ENCODE measurements at places on chromosomes 7 and 10.

DNA sequence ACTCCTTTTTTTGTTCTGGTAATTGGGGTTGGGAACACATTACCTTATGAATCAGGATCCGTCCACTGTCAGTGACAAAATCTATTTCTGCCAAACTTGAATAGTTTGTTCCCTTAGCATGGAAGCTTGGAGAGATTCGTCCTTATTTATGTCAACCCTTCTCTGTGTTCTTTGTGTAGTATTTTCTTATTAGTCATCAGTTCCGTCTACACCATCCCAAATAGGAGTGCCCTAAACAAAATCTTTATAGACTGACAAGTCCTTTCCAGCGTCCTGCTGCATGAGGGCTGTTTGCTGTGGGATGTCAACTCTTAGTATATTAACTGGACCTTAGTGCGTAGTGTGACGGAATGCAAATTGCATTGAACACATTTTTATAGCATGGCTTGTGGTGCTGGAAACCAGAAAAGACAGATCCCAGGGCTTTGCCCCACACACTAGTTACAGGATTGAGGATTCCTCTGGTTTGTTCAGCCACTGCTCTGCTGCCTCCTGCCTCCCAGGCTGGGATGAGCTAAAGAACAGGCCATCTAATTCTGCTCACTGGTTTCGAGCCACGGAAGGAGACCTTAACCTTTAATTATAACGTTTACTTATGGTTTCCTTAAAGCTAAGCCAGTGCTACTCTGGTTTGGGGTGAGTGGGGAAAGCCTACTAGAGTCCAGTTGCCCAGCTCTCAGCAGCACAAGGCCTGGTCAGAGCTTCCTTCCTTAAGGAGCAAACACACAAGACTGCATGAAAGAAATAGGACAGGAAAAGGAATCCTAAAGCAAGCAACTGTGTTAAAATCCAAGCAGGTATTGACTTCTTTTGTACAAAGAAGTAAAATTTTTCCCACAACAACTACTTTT, 194.4 kb downstream of the CCSER2 start:
- DNase-seq, result no peak

GRCh38 chr7:82396343-82396742, 47.2 kb downstream of the CACNA2D1 start:
- no peak for DNase-seq

DNA sequence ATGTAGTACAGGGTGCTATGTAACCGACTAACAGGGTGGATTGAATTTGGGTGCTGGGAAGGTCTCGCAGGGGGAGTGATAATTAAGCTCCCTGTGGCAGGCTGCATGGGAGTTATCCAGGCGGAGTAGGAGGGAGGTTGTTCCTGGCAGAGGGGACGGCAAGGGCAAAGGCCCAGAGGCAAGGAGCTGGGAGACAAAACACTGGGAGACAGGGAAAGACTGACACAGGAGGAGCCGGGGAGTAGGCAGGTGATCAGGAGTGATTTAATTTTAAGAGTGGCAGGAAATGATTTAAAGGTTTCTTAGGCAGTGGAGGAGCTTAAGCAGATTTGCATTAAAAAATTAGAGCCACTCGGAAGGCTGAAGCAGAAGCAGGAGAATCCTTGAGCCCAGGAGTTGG, 40.7 kb upstream of the LEP start:
- no peak for DNase-seq

GRCh38 chr10:5461203-5461588, 38.2 kb downstream of the CALML5 start:
- no peak for DNase-seq

DNA sequence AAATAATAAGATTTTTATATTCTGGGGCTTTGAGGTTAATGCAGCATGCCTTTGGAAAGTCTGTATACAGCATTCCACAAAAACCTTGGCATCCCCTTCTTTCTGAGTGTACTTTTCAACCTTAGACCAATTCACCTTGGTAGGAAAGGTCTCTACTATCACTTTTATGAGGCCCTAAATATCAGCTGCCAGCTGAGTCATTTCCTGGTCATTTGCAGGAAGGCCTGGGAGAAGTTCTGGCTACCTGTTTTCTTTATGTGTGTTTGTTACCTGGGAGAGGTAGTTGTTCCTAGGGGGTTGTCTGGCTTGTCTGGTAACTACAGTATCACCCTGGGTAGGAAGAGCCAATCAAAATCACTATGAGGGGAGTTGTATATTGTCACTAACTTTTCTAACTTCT, 4.1 kb downstream of the SPAM1 start:
- no peak for DNase-seq

- no peak for DNase-seq
These were observed 191.8 kb downstream of the ADARB2 start for GRCh38 chr10:1545524-1545923.

- DNase-seq, result no peak
These were observed 195.8 kb upstream of the NEBL start for GRCh38 chr10:21092683-21093524.

DNA sequence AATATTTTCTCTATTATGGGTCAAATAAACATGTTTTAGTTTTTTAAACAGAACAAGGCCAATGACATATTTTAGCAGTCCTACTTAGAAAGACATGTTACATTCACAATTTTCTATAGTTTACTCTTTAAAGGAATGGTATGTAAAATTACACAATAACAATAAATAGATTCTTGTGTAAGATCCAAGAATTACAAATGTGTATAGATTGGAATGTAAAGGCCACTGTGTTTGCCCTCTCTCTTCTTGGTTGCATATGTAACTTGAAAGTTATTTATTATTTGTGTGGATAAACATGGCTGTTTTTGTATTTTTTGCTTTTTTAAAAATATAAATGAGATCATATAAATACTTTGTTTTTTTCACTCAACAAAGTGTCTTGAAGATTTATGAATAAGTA, 979.3 kb upstream of the CELF2 start:
- no peak for DNase-seq

DNA sequence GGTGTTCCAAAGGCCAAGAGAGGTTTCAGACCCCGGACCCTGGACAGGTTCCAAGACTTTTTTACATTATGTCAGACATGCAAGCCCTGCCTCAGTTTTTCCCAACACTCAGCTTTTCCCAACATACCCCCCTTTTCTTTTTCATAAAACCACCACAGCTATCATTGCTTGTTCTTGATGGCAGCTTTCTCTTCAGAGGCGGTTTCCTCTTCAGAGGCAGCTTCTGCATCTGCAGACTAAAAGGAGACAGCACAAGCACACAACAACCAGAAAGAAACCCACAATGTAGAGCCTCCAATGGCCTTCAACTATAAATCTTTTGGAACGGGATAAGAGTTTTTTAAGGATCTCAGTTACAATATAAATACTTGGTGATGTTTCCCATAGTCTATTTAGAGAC, 19.3 kb downstream of the GIMAP6 start:
- no peak for DNase-seq

GRCh38 chr7:158549176-158549615, 38.4 kb downstream of the PTPRN2 start:
- no peak for DNase-seq

GRCh38 chr7:17584822-17585221, 286.4 kb downstream of the AHR start:
- DNase-seq, result no peak

DNA sequence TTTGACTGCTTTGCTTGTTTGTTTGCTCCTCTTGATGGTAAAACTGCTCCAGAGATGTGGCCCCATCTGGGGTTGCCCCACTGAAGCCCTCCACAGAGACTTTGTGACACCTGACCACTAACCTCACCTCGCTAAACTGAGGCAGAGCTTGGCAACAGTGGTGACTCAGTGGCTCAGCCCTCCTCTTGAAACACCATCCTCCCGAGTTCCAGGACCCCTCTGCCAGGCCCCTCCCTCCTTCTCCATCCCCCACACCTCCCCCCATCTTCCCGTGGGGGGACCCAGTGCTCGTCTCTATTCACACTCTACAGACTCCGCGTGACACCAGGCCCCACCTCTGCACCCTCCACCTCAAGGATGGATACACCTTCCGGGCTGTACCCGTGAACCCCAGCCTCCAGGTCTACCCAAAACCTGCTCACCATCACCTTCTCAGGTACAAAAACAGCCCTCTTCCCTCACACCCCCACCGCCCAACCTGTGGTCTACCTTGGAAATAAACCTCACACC, 19.0 kb upstream of the RET start:
- no peak for DNase-seq

- DNase-seq, result peak; percentile 68
These were observed at the start of gene FBXW4 for GRCh38 chr10:101694674-101695403. TSS of gene FBXW4 (minus strand) at chr10:101695170. CDS start at chr10:101695105, 65 bp downstream.

GRCh38 chr10:101066146-101066895, 4.5 kb downstream of the KAZALD1 start:
- DNase-seq, result no peak

DNA sequence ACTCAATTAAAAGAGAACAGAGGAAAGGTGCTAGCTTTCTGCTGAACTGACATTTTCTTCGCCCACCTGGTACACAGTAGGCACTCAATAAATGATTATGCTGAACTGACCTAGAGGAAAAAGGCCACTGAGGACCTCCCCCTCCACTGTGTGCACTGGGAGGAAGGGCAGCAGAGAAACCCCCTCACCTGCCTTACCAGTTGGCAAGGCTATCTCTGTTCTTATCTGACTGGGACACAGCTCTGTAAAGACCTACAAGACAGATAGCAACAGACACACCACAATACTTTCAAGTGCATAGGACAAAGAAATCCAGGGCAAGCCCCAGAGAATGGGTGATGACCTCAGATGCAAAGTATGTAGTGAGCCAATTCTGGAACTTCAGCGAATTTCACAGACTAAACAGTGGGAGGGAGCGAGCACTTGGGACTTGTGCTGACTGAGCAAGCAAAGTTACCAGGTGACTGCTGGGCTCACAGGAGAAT, 30.4 kb downstream of the PDLIM1 start:
- DNase-seq, result no peak

DNA sequence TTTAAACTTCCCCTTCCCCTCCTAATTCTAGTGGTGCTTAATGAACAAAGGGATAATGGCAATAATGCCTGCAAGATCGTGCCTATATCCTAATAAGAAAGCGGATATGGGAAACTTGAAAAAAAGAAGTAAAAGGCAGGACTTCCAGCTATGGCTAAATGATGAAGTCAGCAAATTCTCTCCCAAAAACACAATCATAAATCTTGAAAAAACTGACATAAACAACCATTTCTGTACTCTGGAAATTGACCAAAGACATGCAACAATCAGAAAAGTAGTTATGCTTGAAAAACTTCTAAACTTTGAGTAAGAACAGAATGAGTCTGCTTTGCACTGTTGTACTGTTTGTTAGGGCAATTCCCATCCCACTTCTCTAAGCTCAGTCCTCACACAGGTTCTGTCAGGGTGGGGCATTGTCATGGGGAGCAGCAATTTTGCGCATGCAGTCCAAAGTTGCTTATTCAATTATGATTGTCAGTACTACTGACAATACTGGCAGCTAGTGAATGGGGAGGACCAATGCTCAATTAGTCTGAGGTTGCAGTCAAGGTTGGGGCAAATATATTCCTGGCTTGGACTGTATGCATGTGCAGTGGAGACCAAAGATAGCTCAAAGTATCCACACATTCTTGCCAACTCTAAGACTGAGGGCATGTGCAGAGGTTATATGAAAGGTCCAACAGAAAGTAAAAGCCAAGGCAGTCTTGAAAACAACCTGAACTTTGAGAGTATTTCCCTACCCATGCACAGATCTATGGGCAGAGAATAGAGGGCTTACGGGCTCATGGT, 34.1 kb upstream of the ARHGAP22 start:
- DNase-seq, result no peak

DNA sequence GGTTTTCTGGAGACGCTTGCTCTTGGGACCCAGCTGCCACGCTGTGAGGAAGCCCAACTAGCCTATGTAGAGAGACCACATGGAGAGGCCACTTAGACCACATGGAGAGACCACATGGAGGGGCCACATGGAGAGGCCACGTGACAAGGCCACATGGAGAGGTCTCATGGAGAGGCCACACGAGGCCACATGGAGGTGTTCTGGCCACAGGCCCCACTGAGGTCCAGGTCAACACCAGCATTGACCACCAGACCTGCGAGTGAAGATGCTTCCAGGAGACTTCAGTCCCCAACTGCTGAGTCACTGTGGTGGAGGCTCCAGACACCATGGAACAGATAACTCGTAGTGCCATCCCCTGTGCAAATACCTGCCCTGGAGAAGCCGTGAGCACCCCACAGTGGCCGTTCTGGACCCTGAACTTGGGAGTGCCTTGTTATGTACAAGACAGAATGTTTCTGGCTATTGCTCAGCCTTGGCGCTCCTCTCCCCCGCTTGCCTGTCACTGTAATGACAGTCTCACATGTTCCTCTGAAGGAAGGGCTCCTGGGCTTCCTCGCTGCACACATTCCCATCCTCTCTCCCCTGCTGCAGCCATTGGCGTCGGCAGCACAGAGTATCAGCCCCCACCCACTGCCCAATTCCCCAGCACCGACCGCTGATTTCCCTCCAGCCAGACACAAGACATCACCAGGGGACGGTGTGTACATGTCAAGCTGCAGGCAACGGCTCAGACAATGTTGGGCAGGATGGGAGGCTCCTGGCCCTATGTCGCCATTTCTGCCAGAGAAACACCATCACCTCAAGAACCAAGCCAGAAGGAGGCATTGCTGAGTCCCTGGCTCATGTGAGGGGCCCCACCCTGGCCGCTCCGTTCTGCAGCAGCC, 49.0 kb upstream of the TNRC18 start:
- DNase-seq, result no peak

- DNase-seq, result no peak
These were observed 197.4 kb downstream of the ELMO1 start for GRCh38 chr7:37251222-37251621.

DNA sequence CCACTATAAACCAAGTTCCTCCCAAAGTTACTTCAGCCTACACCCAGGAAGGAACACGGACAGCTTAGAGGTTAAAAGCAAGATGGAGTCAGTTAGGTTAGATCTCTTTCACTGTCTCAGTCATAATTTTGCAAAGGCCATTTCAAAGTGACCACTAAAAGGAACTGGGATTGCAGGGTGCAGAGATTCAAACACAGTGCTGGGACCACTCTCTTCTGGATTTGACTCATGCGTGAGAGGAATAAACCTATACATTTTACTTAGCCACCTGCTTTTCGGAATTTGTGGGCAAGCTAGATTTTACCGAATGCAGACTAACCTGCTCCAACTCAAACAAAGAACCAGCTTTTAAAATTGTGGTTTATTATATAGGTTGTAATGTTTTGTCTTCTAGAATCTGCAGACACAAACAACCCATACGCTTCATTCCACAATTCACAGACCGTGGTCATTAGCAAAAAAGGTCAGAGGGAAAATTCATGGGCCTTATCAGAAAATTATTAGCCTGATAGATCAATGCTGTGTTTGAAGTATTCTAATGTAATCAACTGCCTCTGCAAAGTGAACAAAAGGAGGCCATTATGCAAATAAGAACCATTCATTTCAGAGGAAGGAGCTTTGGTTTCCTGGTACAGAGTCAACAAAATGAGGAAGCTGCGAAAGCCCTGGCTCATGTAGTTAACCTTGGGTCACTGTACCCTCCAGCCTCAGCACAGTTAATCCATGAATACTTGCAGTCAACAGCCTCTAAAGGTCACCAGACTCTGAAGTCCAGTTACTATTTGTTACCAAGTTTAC, 342.7 kb upstream of the KLF6 start:
- DNase-seq, result no peak

Measured in activated T-cell treated with anti-CD3 and anti-CD28 coated beads for 24 hours (primary cell).